Bone marrow (tissue), 2 donors: ENCODE measurements at places on chromosomes 1 and 21.
A peak's percentile ranks its signal among the peaks of the same experiment; 100 is the strongest.

DNA sequence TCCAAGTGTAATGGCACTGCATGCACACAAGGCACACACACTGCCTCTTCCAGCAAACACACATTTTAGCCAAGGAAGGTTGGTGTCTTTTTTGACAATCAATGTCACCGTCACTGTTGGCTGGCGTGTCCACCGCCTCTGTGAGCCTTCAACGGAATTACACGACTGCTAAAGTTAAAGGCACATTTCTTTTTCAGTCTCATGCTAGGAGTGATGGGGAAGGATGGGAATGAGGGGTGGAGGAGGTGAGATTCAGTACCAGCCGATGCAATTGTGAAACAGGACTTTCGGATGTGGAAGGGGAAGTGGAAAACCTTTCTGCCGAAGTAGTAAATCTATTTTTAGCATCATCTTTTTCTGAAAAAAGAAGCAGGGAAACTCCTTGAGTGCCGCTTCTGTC lies 1.4 kb downstream of the ELAVL4 start:
- no peak for DNase-seq

DNA sequence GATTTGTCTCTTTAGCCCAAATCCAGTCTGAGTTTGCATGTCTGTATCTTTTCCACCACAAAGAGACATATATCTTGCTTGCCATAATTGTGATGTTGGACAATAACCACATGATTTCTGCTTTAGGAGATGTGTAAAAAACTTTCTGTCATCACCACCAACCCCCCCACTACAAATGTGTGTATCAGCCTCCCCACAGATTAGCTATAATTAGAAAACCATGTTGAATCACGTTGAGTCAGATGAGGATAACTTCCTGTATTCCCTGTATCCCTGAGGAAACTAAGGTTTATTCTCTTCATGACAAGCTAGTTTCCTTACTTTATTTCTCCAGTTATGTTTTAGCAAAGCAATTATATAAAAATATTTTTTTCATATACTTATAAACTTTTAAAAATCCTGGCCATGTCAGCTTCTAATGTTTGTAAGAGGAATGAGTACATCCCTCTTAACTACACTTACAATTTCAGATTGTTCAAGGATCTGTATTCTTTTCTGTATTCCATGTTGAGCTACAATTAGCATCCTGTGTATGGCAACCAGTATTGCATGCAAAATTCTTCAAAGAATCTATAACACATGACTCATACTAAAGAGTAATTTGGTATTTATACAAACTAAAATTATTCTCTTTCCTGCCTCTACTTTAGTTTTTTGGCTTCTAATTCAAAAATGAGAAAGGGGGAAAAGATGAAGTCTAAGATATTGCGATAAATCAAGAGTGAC lies 143.0 kb downstream of the FMN2 start:
- no peak for DNase-seq

- DNase-seq: no peak
Observed at GRCh38 chr1:9869831-9870251, 40.2 kb downstream of the CTNNBIP1 start.

DNA sequence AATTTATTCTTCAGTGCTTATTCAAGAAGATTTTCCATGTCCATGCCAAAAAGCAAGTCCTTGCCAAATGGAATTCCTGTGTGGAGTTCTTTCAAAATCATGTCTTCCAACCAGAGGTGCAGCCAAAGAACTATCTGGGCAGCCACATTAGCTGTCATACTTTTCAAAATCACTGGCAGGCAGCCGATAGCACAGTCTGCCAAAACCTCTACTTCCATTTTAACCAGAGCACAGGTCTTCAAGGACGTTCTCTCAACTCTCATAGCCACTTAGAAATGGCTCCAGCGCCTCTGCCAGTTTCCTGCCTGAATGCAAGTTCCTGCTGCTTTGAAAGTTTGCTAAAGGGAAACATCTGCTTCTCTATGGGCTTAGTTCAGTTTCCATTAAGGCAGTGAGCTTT lies 975.7 kb upstream of the ADGRL4 start:
- DNase-seq: no peak

DNA sequence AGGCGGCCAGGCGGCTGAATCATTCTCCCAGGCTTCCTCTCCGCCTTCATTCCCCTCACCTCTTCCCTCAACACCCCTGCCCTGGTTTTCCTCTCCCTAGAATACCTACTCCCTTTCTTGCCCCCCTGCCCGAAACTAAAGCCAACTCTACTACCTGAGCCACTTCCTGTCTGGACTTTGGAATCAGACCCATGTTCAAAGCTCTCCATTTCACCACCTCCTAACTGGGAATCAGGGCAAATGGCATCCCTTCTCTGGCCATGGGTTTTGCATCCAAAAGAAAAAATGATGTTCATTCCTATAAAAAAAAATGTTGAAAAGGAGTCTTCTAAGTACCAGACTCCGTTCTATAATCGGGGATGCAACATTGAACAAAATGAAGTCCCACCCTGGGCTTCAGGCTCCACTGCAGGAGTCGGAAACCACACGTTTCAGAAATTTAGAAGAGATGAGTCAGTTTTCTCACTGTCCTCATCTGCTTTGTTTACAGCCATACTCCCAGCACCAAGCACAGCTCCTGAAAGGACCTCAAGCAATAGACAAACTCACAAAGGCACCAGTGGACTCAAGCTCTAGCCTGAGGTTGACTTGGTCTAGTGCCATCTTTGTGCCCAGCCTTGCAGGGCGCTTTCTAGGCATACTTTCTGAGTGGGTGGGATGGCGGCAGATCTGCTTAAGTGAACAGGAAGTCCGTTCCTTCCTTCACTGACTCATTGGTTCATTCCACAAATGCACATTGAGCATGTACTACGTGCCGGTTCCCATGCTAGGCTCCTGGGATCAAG lies 176.2 kb downstream of the IGSF21 start:
- DNase-seq: no peak

DNA sequence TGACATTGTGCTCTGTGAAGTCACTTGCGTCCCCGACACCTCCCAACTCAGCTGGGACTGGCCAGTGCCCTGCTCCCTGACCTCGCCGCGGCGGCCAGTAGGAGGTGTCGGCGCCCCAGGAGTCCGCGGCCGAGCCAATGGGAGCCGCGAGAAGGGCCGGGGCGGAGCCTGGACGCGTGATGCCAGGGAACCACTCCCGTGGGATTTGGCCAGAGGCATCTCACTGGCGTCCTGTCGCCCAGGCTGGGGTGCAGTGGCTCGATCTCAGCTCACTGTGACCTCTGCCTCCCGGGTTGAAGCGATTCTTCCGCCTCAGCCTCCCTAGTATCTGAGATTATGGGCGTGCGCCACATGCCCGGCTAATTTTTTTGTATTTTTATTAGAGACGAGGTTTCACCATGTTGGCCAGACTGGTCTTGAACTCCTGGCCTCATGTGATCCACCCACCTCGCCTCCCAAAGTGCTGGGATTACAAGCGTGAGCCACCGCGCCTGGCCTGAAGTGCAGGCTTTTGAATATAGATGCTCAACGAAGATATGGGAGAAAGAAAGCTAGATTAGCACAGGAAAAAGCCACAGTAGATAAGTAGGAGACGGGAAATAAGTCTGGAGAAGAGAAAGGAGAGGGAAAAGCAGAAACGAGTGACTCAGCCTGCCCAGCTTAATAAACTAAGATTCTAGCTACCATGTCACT lies 38.0 kb downstream of the ZBTB8OS start:
- DNase-seq: peak; percentile 24

DNA sequence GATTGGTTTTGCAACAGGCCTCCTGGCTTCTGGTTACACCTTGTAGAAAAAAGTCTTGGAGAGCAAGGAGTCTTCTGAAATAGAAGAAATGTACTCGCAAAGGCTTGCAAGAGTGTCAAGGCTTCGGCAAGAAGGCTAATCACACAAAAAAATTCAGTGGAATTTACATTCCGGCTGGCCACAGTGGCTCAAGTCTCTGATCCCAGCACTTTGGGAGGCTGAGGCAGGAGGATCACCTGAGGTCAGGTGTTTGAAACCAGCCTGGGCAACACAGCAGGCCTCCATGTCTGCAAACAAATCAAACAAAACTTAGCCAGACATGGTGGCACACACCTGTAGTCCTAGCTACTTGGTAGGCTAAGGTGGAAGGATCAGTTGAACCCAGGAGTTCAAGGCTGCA lies 7.7 kb upstream of the DOP1B start:
- DNase-seq: no peak

DNA sequence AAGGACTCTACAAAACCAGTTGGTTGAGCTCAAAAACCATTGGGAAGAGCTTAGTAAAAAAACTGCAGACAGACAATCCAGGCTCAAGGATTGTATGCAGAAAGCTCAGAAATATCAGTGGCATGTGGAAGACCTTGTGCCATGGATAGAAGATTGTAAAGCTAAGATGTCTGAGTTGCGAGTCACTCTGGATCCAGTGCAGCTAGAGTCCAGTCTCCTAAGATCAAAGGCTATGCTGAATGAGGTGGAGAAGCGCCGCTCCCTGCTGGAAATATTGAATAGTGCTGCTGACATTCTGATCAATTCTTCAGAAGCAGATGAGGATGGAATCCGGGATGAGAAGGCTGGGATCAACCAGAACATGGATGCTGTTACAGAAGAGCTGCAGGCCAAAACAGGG lies 104.0 kb upstream of the BMP8A start:
- DNase-seq: no peak

DNA sequence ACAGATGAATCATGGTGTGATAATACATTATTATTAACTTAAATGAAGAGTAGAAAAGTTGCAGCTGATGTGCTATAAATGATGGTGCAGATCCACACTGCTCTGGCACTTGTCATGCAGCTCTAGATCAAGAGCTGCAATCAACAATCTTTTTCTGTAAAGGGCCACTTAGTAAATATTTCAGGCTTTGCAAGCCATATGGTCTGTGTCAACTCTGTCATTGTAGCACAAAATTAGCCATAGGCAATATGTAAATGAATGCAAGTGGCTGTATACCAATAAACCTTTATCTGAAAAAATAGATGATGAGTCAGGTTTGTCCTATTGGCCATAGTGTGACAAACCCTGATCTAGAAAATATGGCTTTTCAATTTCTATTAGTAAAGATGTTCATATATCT lies 66.6 kb downstream of the RGS18 start:
- no peak for DNase-seq

GRCh38 chr21:37176716-37177115 lies 90.4 kb downstream of the VPS26C start:
- no peak for DNase-seq

GRCh38 chr1:70084314-70084915 lies 121.0 kb downstream of the LRRC40 start:
- no peak for DNase-seq

DNA sequence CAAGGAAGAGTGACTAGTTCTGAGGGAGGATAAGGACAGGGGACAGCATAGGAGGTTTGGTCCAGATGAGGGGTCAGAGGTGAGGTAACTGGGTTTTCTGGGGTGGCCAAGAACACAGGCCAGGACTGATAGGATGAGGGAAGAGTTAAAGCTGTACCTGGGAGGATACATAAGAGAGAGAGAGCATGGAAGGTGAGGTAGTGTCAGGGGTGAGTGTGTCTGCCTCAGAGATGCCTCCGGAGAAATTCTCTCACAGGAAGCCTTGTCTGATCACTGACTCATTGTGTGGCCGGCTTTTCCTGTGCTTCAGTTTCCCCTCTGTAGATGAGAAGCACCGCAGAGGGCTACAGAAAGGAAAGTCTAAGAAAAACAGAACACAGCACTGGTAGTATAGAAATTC lies 40.2 kb downstream of the FASLG start:
- no peak for DNase-seq

- no peak for DNase-seq
Observed at GRCh38 chr21:15365751-15366392, 301.1 kb upstream of the NRIP1 start.

DNA sequence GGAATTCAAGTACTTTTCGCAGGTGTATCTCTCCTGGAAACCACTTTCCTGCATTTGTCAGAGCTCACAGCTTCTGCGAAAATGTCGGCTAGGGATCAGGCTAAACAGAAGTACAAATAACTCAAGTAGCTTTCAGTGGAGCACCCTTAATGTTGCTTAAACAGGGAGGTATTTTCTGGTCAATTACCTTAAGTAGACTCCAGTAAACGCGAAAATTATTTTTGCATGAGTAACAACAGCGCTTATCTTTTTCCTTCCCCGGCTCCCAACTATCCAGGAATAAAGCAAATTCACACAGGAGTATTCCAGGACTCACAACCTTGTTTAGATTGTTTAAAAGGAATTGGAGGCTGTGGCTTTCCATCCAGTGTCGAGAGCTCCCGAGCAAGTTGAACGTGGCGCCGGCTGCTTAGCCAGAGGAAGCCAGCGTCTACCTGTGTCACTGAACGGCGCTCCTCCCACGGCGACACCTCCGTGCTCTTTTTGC lies 7.3 kb upstream of the SIM2 start:
- DNase-seq: no peak

- no peak for DNase-seq
Observed at GRCh38 chr1:84581648-84582047, 7.4 kb upstream of the CTBS start.

DNA sequence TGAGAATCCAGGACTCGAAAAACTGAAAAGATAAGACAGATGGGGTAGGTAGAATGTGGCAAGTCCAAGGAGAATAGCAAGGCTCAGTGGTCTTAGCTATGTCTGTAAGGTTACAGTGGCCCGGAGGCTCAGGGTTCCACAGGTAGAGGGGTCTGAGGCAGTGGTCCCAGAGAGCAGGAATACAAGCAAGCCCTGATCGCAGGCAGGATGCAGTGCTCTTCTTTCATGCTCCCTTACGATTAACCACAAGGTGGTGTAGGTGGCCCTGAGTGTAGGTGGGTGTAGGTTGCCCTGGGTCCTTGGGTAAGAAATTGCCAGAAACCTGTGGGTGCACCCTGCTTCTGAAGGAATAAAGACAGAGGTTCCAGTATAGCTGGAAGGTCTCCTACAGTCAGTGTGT lies 99.1 kb upstream of the RAB3GAP2 start:
- no peak for DNase-seq

GRCh38 chr1:218281285-218281684 lies 3.8 kb upstream of the RRP15 start:
- DNase-seq: no peak

DNA sequence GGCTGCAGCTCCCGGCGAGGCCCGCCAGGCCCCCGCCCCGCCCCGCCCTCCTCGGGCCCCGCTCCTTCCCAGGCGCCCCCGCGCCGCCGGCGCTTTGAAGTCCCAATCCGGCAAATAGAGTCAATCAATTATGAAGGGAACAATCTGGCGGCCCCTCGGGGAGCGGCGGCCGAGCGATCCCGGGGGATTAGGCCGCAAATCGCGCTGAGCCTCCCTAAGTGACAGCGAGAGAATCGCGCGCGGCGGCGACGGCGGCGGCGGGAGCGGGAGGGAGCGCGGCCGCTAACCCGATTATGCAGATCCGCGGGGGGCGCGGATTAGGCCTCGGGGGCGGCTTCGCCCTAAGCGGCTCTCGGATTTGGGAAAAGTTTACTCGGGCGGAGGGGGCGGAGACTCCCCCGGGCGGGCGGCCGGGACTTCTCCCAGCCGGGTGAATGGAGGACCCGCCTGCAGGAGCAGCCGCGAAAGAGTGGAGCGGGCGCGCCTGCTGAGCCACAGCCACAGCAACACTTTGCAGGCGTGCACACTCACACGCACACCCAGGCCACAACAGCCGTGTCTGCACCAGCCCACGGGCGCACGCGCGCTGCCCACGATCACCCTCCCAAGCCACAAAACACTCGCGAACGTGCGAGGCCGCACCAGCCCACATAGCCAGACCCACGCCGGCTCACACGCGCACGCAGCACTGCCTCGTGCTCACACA lies 23.0 kb upstream of the DMBX1 start:
- no peak for DNase-seq
